ENCODE measurements at places on chromosomes 16 and 17. TPM values are rescaled to one million over a fixed set of nuclear protein-coding genes. Genes with fewer than 3 reads are reported as not detected.

P2RX5 gene
- 1.5 TPM for total RNA-seq

KRTAP3-1 gene
- total RNA-seq, result not detected

GPR142 gene
- total RNA-seq, result not detected

HOXB3 gene
- total RNA-seq, result 0.31 TPM

MT2A gene
- 84.2 TPM for total RNA-seq

PIP4K2B gene
- total RNA-seq, result 57.6 TPM

GNG13 gene
- total RNA-seq, result not detected

MT1G gene
- total RNA-seq, result not detected

PDF gene
- 14.9 TPM for total RNA-seq

NPIPA8 gene
- total RNA-seq, result 0.40 TPM

Measured in aortic smooth muscle cell (primary cell).